Amniotic epithelial cell (primary cell): ENCODE measurements at places on chromosomes 2 and 18.
A peak's percentile ranks its signal among the peaks of the same experiment; 100 is the strongest.

DNA sequence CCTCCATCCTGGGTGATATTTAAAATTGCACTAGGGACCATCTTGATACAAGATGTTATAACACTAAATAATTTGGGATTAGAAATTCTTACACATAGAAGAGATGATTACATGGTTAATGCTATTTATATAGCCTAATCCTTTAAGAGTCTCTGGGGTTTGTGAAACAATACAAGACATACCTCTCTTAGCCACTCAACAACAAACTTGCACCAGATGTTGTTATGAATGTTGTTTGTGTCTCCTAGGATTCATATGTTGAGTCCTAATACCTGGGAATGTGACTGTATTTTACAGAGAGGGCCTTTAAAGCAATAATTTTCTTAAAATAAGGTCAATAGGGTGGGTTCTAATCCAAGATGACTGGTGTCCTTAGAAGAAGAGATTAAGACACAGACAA, 678.3 kb downstream of the NYAP2 start:
- peak; percentile 7 for DNase-seq

DNA sequence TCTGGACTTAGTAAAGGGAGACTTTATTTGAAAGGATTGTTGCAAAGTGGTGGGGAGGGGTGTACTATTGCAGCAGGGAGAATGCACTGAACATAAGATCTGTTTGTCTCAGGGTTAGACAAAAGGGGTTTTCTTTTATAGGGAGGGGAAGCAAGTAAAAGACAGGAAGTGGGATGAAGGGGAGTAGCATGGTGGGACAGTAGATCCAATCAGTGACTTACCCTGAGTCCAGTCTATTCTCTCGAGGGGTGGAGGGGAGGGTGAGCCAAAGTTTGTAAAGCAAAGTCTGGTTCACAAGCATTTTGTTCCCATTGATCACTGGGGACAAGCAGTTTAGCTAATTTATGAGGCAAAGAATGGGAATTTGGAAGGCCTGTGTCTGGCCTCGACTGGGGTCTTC, 35.0 kb upstream of the CYP27C1 start:
- DNase-seq = no peak

GRCh38 chr2:173851141-173851641, 114.0 kb downstream of the SP3 start:
- DNase-seq = no peak

DNA sequence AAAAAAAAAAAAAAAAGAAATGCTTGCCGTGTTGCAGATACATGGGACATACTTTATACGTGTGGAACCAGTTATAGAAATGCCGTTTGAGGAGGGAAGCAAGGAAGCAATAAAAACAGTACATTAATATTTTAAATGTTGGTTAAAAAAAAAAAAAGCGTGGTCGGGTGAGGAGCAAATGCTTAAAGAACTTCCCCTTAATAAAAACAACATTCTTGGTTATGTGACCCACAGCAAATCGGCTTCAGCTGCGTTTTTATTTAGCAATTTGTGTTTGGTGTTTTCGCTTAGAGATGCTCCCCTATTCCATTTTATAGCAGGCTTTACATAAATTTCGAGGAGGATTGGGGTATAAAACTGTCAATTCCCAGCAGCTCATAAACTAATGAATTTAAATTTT, 223.6 kb downstream of the LRRTM1 start:
- no peak for DNase-seq

DNA sequence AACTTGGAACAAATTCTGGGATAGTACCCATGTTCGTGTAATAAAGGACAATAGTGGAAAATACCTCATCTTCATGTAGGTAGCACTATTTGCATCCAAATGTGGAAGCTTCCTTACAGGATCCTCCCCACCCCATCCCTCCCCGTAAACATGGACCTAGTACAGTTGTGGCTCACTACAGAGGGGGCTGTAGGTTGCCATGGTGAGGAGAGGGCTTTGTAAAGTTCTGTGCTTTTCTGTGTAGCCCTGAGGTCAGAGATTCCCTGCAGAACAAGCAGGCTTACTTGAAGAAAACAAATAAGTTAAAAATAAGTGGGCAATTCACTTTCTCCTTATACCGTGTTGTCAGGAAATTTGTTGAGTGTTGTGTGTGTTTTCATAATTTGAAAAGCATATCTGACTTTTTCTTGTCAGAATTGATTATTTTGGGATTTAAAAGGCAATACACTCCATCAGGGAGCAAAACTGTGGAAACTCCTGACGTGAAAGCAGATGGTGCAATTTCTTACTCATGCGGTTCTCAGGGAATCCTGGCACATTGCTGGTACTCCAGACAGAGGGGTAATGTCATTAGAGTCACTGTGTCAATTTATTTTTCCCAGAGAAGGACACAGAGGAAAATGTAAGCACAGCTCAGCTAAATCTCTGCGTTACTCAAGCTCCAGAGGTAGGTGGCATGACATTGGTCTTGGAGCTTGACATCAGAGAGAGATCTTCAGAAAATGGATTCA, 174.2 kb upstream of the LHCGR start:
- no peak for DNase-seq

DNA sequence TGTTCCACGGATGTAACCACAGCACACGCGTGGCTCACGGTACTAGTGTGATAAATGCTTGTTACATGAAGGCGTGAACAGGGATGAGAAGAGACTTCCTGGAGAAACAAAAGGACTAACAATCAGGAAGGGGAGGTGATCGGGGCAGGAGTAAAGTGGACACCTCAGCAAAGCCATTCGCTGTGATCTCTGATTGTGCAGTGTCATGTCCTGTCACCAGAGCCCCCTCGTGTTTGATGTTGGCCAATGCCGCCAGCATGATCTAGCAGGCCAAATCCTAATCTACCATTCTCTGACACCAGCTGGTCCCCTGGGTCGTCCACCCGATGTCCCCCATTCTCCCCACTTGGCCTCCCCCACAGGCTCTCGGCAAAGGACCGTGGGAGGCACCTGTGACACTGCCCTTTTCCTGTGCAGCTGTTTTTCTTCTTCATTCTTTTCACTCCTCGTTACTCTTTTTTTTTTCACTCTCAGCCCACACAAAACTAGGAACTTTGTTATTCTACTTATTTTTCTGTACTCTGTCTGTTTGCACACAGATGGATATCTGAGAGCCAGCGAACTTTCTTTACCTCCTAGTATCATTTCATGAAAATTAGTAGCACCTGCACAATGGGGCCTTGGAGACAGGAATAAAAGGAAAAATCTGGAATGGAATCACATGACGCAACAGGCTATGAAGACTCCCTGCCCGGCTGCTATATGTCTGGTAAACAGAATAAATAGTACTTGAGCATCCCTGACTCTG, 146.8 kb downstream of the TGIF1 start:
- DNase-seq = peak; percentile 26

DNA sequence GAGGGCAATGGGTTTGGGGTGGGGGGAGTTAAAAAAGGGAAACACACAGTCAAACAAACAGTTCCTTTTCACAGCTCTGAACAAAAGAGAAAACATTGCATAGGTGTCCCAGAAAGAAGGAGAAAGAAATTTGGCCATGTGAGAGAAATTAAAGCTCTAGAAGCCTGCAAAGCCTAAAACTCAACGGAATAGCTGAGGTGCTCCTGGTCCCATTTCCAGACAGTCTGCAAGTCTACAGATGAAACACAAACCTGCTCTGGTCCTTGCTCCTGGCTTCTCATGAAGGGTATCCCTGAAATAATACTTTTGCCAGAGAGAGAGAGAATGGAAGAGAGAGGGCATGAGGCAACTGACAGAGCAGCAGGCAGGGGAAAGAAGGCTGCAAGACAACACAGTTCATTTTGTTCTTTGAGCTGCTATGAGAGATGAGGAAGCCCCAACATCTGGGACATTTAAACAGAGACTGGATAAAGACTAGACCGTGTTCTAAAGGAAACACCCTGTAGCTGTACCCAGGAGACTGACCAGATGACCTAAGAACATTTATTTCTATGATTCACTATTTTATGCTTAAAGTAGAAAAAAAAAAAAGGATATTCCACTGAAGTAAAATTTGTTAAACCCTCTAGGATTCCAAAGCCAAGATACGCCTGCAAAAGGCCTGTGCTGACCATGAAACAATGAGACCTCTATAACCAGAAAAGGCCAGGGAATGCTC, 57.3 kb upstream of the CYP26B1 start:
- peak; percentile 54 for DNase-seq

DNA sequence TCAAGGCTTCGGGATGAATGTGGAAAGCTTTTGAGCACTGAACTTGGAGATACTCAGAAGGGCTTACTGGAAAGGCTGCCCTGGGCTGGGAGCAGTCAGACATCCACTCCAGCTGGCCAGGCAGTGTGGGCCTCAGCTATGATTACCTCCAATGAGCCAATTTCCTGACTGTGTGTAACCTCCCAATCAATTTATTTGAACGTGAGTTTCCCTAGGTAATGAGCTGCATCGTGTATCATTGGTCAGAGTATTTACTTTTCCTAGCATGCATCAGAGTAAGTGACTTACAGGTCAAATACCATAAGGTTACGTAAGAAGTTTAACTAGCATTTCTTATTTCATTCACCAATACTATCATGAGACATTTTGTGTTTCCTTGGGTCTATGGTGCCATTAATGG, 11.0 kb upstream of the CTAGE1 start:
- peak; percentile 15 for DNase-seq

DNA sequence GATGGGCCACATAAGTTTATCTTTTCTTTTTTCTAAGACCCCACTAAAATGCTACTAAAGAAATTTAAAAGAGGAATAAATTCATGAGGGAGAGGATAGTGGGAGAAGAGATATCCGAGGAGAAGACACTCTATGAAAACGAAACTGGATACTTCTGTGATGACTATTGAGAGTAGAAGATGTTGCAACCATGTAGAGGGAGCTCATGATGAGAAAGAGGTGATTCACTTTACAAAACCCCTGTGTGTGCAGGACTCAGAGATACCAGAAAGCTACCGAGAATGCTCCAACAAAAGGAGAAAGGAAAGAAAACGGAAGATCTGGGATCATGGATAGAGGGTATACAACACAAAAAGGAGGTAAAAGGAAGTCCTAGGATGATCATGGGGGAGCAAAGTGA, 34.9 kb downstream of the SLC38A11 start:
- peak; percentile 98 for DNase-seq

- DNase-seq = no peak
These were observed 11.5 kb downstream of the LIPT1 start for GRCh38 chr2:99166218-99166617.

DNA sequence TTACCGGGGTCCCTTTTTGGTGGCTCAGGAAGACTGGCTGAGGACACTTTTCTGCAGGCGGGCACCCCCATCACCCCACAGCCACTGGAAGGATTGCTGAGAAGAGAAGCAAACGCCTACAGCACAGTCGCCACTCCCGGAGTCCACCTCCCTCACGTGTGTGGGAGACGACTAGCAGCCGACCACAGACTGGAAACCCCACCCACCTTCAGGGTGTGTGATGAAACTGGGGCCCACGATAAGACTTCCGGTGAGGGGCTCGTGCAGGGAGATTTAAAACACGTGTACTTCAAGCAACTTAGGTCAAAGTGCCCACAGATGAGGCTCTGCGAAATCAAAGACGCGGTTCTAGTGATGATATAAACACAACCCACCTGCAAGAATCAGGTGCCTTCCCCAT, 26.3 kb downstream of the MBP start:
- DNase-seq = peak; percentile 81
